Sigmoid colon (tissue), 7 donors: ENCODE measurements at places on chromosomes 13 and 19. TPM values are rescaled to one million over a fixed set of nuclear protein-coding genes. Genes with fewer than 3 reads are reported as not detected.

DNA sequence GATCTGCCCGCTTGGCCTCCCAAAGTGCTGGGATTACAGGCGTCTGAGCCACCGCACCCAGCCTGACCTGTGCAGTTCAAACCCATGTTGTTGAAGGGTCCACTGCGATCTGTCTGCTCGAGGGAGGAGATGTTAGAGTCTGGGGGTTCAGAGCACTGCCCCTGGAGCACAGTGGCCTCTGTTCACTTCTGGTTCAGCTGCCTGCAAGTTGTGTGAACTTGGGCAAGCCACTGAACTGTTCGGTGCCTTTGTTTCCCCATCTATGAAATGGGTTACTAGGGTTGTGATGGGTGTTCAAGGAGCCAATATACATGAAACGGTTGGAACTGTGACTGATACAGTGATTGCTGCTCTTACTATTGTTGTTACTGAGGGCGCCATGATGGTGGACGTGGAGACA lies 1.7 kb downstream of the PLIN5 start:
- peaks cover 4% of the 10 kb centered on the region for H3K27me3 ChIP-seq
- no peak overlapping the region for H3K4me3 ChIP-seq
- no peaks in the 10 kb centered on the region for H3K36me3 ChIP-seq
- no peak overlapping the region for H3K27ac ChIP-seq

GRCh38 chr19:13091400-13092157 lies 11.1 kb downstream of the LYL1 start:
- peaks cover 22% of the 10 kb centered on the region for H3K36me3 ChIP-seq
- no peaks in the 10 kb centered on the region for H3K27me3 ChIP-seq
- H3K4me3 ChIP-seq = no peak overlapping the region
- peak; percentile 91 for DNase-seq
- H3K27ac ChIP-seq = peak overlapping the region; percentile 95
- H3K4me1 ChIP-seq = peaks cover 87% of the 10 kb centered on the region

DNA sequence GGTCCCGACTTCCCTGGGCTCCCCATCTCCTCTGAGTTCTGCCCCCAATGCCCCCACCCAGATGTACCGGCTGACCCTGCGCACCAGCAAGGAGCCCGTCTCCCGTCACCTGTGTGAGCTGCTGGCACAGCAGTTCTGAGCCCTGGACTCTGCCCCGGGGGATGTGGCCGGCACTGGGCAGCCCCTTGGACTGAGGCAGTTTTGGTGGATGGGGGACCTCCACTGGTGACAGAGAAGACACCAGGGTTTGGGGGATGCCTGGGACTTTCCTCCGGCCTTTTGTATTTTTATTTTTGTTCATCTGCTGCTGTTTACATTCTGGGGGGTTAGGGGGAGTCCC lies 6.5 kb downstream of the FUZ start:
- no peak overlapping the region for H3K27ac ChIP-seq
- peaks cover 29% of the 10 kb centered on the region for H3K4me1 ChIP-seq
- H3K4me3 ChIP-seq = no peak overlapping the region

DNA sequence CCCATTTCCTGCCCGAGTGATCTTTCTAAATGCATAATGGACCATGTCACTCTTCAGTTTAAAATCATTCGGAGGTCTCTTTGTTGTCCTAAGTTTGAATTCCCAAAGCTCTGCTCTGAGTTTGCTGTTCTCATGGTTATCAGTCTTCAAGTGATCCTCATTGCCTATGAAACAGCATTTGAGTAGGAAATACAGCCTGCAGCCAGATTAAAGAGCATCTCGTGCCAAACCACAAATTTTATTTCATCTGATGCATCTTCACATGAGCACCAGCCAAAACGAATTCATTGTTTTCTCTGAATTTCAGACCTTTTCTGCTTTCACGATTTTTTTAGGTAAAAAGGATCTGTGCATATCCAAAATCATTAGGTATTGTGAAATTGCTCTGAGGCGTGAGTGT lies 299.6 kb downstream of the TDRD3 start:
- no peak overlapping the region for H3K27ac ChIP-seq
- H3K4me3 ChIP-seq = no peak overlapping the region
- no peaks in the 10 kb centered on the region for H3K4me1 ChIP-seq
- no peak for DNase-seq
- no peaks in the 10 kb centered on the region for H3K27me3 ChIP-seq
- no peaks in the 10 kb centered on the region for H3K36me3 ChIP-seq

GRCh38 chr13:39786091-39786490 lies 130.6 kb downstream of the COG6 start:
- no peaks in the 10 kb centered on the region for H3K36me3 ChIP-seq
- no peak overlapping the region for H3K4me3 ChIP-seq
- H3K27ac ChIP-seq = no peak overlapping the region
- DNase-seq = no peak

DNA sequence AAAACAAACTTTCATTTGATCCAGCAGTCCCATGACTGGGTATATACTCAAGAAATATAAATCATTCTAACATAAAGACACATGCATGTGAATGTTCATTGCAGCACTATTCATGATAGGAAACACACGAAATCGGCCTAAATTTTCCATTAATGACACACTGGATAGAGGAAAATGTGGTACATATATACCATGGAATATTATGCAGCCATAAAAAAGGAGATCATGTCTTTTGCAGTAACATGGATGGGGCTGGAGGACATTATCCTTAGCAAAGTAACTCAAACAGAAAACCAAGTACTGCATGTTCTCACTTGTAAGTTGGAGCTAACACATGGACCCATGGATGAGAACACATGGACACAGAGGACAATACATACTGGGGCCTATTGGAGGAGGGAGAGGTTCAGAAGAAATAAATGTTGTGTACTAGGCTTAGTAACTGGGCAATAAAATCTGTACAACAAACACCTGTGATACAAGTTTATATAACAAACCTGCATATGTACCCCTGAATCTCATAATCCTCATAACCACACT lies 283.6 kb downstream of the LMO7 start:
- no peak overlapping the region for H3K4me3 ChIP-seq
- DNase-seq = no peak
- H3K27me3 ChIP-seq = no peaks in the 10 kb centered on the region

DNA sequence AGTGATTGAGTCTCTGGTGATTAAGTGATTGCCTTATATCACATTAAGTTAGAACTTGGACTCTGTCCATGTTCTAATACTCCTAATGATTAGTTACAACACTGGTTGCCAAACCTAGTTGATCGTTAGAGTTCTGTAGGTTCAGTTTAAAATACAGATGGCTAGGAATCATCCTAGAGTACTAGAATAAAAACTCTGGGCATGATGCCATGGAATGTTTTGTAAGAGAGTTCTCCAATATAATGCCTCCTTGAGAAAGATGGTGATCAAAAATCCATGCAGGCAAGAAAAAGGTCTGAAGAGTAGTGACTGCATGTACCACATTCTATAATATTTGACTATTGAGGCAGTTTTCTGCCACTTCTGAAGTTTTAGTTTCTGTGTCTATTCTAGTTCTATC lies 176.3 kb downstream of the GPC5 start:
- no peak for DNase-seq
- peaks cover 5% of the 10 kb centered on the region for H3K4me1 ChIP-seq
- H3K27me3 ChIP-seq = no peaks in the 10 kb centered on the region
- H3K4me3 ChIP-seq = no peak overlapping the region
- H3K27ac ChIP-seq = no peak overlapping the region
- no peaks in the 10 kb centered on the region for H3K36me3 ChIP-seq

DNA sequence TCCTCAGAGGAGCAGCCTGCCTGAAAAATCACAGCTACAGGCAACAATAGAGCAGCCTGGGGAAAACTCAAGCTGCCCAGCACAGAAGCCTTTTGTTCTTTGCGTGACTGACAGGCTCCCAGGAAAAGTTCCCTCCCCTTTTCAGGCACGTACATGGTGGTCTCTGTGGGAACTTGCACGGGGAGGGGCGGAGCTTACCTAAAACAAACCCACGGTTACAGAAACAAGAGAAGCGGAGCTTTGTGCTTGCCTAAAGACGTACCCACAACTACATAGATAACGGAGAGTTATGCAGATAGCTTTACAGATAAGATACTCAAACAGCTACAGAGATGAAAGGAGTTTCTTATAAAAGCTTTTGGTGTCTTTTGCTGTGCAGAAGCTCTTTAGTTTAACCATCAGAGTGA lies 11.4 kb downstream of the ETFB start:
- no peak overlapping the region for H3K27ac ChIP-seq
- no peaks in the 10 kb centered on the region for H3K27me3 ChIP-seq

- H3K27me3 ChIP-seq = peaks cover 68% of the 10 kb centered on the region
- no peak overlapping the region for H3K27ac ChIP-seq
- DNase-seq = no peak
- peaks cover 19% of the 10 kb centered on the region for H3K4me1 ChIP-seq
- no peaks in the 10 kb centered on the region for H3K36me3 ChIP-seq
Observed at GRCh38 chr19:996051-996838, 4.0 kb upstream of the GRIN3B start.

DNA sequence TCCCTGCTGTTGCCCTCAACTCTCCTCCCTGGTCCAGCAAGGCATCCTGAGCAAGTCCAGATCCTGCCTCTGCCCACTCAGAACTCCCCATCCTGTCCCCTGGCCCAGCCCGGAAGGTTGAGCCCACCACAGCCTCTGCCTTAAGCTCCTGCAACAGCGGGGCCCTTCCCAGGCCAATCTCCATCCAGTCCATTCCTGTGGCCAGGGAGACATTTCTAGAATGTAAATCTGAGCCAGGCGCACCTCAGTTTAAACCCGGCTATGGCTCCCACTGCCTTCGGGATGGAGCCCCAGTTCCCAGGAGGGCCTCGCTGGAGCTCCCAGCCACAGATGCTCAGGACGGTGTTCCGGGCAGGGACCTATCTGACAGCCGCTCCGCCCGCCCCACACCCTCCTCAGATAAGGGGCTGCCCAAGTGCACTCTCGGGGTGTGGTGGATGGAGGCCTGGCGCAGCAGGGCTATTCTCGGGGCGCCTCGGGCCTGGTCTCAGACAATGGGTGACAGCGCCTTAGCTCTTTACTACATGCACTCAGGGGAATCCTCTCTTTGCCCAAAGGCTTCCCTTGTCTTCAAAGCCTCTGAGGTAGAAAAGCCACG lies 5.3 kb downstream of the TRAPPC6A start:
- H3K27ac ChIP-seq = no peak overlapping the region
- peaks cover 10% of the 10 kb centered on the region for H3K4me1 ChIP-seq
- DNase-seq = no peak
- H3K27me3 ChIP-seq = no peaks in the 10 kb centered on the region
- no peaks in the 10 kb centered on the region for H3K36me3 ChIP-seq

- peak overlapping the region; percentile 69 for H3K27ac ChIP-seq
- no peak for DNase-seq
- H3K27me3 ChIP-seq = no peaks in the 10 kb centered on the region
- peaks cover 56% of the 10 kb centered on the region for H3K4me1 ChIP-seq
Observed at GRCh38 chr13:40191186-40191980, 475.1 kb downstream of the FOXO1 start.

DNA sequence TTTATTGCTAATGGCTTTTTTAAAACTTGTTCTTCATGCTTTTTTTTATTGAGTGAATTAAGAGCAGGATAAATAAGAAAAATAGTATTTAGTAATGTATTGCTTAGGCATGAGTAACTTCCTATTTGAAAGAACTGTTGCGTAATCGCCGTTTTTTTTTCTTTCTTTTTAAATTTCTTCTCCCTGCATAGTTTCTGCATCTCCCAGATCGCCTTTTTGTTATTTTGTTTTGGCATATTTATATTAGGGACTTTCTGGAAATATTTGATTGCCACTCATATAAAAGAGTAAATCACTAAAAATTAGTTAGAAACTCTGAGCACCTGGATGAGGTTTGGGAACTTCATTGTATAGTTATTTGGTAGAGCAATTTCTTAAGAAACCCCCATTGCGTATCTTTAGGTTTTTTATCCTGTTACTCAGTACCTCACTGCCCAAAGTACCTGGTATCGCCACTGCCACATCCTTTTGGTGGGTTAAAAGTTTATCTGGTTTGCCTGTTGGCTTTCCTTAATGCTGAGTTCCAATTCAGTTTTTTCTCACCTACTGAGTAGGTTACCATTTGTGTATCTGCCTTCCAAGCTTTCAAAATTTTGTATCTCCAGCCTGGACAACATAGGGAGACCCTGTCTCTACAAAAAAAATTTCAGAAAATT lies 36.2 kb upstream of the LPAR6 start:
- no peaks in the 10 kb centered on the region for H3K27me3 ChIP-seq
- no peak for DNase-seq
- no peaks in the 10 kb centered on the region for H3K4me1 ChIP-seq
- no peak overlapping the region for H3K27ac ChIP-seq

GRCh38 chr19:3266092-3266693 lies 41.7 kb downstream of the CELF5 start:
- DNase-seq = no peak
- H3K27me3 ChIP-seq = peaks cover 7% of the 10 kb centered on the region
- no peak overlapping the region for H3K27ac ChIP-seq

GRCh38 chr19:33524024-33524664 lies 2.6 kb upstream of the PEPD start:
- no peaks in the 10 kb centered on the region for H3K36me3 ChIP-seq
- peaks cover 22% of the 10 kb centered on the region for H3K4me1 ChIP-seq
- no peak overlapping the region for H3K4me3 ChIP-seq
- peak; percentile 81 for DNase-seq

DNA sequence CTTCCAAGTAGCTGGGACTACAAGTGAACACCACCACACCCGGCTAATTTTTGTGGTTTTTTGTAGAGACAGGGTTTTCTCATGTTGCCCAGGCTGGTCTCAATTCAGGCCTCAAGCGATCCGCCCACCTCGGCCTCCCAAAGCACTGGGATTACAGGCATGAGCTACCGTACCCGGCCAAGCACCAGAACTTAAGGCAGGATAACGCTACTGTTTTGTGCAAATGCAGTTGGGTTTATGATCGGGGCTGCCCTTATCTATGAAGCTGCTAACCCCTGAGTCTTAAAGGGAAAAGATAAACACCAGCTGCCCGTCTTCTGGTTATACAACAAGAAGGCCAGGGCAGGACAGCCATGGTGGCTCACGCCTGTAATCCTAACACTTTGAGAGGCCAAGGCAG lies 12.6 kb upstream of the TM6SF2 start:
- DNase-seq = no peak
- no peaks in the 10 kb centered on the region for H3K36me3 ChIP-seq
- no peaks in the 10 kb centered on the region for H3K27me3 ChIP-seq
- no peak overlapping the region for H3K4me3 ChIP-seq
- H3K27ac ChIP-seq = no peak overlapping the region

DNA sequence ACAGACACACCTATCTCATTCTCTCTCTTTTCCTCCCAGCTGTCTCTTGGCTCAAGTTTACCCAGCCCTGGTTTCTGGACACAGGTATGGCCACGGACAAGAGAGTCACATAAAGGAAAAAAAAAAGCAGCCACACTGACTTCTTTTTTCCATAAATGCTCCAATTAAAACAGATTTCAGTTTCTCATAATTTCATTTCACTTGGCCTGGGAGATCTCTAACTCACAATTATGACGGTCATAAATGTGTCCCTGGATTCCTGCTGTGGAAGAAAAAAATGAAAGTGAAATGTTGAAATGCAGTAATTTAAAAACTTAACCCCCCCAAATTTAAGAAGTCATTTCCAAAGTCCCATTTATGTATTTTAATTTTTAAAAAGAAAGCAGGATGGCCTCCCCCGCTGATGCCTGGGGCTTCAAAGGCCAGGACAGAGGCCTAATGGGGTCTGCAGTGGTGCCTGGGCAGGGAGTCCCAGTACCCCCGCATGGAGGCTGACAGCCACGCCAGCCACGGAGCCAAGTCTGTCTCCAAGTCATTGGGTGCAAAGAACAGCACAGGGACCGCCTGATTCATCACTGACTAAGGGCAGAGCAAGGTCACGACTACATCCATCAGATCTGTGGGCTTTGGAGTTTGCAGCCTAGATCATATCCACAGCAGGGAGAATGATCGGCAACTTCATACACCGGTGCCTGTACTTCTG lies 79.7 kb downstream of the TSHZ3 start:
- DNase-seq = peak; percentile 39
- no peaks in the 10 kb centered on the region for H3K36me3 ChIP-seq
- H3K4me3 ChIP-seq = no peak overlapping the region
- no peaks in the 10 kb centered on the region for H3K27me3 ChIP-seq
- no peak overlapping the region for H3K27ac ChIP-seq

Gene DCLK1
- 64.8 TPM for total RNA-seq

Gene KIR2DL4
- total RNA-seq = not detected

Gene KLK10
- 2.5 TPM for total RNA-seq

Gene GRIK5
- total RNA-seq = 14.4 TPM

Gene HAUS8
- 12.5 TPM for total RNA-seq
